ENCODE measurements at places on chromosomes 5 and 9.

DNA sequence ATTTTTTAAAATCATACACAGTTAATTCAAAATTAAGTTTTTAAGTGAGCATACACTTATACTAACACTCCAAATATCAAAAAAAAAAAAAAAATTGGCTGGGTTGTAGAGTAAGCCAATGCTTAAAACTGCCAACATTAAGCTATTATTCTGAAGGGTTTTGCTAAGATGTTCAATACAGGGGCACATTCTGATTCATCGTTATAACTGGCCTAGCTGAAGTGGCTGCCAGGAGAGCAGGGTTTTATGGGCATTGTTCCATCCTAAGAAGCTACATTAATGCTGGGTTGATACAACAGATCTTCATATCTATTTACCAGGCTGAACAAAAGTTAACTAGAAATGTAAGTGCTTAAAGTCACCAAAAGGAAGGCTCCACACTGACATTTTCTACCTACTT, 13.4 kb downstream of the ELAVL2 start:
- DNase-seq: no peak

GRCh38 chr9:126507318-126508109, 106.2 kb upstream of the LMX1B start:
- no peak for DNase-seq

DNA sequence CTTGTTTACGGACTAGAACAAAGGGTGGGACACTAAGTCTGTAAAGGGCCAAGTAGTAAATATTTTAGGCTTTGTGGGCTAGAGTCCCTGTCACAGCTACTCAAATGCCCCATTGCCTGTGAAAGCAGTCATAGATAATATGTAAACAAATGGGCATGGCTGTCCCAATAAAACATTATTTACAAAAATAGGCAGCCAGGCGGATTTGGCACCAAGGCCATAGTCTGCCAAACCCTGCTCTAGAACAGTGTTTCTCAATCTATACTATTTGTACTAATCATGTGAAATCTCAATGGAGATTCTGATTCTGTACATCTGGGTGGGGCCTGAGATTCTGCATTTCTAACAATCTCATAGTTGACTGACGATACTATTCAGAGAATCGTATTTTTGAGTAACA, 92.0 kb downstream of the RFX3 start:
- no peak for DNase-seq

DNA sequence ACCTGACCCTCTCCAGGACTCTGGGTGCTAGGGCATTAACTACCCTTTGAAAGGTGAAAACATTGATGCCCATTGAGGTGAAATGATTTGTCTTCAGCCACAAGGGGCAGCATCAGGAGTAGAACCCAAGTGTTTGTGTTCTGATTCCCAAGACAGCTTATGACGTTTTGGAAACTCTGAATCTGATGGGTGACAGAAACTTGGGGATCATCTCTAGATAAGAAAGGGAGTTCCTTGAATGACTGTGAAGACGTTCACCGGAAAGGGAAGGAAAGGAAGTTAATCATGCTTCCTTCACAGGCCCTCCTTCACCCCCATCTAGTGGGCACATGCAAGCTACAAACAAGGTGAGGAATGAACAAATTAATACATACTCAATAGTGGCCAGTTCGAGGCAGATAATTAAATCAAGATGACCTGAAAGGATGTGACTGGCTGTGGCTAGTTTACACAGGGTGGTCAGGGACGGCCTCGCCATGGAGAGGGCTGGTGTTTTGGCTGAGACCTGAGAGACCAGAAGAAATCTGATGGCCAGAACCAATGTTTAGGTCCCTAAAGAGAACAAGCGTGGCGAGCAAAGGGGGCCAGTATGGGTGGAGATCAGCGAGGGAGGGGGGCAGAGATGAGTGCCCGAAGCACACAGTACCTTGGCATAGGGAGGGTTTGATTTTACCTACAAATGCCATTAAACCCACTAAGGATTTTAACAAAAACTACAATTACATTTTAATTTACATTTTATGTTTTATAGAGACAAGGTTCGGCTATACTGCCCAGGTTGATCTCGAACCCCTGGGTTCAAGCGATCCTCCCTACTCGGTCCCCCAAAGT, 937 bp upstream of the SLC26A2 start:
- DNase-seq: no peak

DNA sequence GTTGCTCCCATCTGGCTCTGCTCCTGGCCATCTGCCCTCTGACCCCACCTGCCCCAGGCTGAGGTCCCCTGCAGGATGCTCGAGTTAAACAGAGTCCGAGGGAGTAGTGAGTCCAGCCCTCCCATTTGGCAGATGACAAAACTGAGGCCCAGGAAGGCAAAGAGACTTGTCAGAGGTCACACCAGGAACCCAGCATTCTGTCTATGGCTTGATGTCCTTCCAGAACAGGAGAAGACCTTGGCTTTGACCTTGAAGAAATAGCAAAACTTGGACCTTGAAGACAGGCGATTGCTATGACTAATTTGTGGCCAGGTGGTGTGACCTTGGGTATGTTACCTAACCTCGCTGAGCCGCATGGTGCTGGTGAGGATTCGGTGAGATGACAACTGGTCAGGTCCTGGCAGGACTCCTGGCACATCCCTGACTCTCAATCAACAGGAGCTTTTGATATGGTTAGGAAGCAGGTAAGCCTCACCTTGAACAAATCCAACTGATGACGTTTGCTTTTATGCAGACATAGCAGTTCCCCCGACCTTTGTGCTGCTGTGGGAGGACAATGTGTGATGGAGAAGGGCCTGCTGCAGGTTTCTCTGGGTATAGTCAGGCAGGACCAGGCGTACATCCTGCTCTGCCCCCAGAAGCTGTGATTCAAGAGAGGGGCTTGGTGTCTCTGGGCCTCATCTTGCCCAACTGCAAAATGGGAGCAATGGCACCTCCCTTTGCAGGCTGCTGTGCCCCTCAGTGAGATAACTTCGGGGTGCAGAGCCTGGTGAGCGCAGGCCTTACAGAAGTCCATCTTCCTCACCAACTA, 198.7 kb downstream of the C9orf50 start:
- DNase-seq: no peak

DNA sequence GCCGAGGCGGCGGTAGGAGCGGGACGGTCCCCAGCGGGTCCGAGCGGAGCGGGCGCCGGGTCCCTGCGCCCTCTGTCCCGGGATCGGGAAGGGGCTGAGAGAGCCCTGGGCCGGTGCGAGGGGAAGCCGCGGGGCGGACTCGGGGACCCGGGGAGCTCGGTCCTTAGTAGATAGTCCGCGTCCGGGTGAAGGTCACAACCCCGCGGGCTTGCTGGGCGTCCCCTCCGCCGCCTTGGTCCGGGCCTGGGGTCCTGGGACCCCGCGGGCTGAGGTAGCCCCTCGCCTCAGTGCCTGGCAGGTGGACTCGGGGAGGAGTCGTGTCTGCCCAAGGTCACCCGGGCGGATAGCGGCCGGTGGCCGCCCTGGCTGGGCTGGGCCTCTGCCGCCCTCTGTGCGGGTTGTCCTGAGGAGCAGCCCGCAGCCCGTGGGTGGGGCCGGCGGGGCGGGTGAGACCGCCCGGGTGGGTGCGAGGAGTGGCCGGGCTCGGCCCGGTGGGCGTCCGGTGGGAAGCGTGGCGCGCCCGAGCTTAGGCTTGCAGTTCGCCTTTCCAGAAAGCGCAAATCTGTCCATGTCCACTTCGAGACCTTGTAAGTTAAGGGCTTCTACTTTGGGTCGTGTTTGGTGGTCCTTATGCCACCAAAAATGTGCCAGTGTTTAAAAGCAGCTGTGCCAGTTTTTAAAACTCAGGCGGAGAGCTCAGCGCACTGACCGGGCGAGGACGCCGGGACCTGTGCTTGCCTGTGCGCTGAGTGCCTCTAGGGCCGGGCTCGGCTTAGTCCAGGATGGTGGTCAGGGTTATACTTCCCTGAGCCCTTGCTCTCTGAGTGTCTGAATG, 554 bp downstream of the SDHA start:
- DNase-seq: no peak

DNA sequence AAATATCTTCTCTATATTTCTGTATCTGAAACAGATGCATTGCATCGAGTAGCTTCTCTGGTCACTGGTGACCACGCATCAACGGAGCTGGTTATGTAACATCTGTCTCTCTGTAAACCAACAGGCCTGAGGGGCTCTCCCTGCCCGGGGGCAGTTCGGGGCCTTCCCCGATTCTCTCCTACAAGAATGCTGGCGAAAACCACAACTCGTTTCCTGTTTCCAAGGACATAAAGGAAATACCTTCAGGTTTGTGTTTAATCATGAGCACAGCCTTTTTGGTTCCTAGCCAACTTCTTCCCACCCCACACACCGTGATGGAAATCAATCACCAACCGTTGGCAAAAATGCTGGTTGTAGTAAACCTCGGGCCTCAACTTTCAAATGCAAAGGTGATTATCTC, 25.1 kb downstream of the GDNF start:
- DNase-seq: no peak

DNA sequence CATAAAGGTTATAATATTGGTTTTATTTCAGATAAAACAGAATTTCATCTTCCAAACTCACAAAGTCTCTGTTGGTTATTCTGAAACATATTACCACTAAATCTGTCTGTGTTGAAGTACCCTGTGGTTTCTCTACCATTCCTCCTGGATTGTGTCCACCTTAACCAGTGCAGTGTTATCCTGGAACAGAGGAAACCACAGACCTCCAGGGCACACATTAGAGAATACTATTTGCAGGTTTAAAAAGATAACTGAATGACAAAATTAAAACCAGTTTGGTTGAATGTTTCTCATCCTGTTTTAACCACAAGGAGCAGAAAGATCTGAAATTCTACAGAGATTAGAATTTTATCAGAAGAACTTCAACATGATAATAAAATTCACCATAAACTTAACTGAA, 251.8 kb downstream of the CWC27 start:
- no peak for DNase-seq

GRCh38 chr5:135042595-135042994, 8.6 kb upstream of the PITX1 start:
- DNase-seq: no peak

GRCh38 chr5:135569755-135570452, 8.9 kb downstream of the CXCL14 start:
- DNase-seq: no peak

DNA sequence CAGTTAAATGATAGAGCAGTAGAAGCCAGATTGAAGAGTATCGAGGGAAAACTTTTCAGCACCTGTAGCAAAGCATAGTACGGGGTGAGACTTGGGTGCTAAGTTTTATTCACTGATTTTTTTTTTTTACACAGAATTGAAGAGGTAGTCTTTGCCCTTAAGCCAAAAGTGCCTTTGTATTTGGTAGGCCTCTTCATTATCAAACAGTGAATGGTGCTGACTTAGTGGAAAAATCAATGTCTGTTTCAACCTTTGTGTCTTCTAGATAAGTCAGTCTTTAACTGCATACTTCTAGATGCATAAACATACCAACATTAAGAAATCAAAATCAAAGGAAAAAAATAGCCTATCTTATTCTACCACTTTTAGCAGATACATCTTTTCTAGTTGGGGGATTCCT, 13.7 kb downstream of the RNF14 start:
- DNase-seq: no peak

GRCh38 chr5:44332285-44332971, 56.8 kb downstream of the FGF10 start:
- DNase-seq: no peak

Data from GOT3 (cell line).